ENCODE measurements at places on chromosomes 3 and 15.

- DNase-seq = peak; percentile 47
Observed at GRCh38 chr3:161371441-161372320, at the start of gene SPTSSB. SPTSSB (minus strand) TSS chr3:161371517; CDS start chr3:161346323, 25,194 bp downstream.

- DNase-seq = no peak
Observed at GRCh38 chr3:27046351-27046750, 322.8 kb downstream of the NEK10 start.

- DNase-seq = peak; percentile 19
Observed at GRCh38 chr15:38853608-38854007, 289.0 kb upstream of the RASGRP1 start.

DNA sequence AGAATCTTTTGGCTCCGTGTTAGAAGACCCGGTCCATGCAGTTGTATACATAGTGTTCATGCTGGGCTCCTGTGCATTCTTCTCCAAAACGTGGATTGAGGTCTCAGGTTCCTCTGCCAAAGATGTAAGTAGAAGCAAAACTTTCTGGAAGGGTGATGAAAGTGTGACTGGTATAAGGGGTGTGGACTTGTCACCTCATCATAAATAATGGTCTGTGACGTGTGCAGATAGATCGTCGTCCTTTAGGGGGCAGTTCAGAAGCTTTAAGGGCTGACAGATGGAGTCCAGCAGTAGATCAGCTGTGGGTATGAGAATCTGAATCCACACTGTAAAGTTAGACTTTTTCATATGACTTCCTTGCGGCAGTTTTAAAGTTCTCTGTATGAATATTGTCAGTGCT is 15.3 kb downstream of the SEC61A1 start:
- no peak for DNase-seq

GRCh38 chr3:111803123-111803593 is 55.9 kb upstream of the PHLDB2 start:
- DNase-seq = no peak

DNA sequence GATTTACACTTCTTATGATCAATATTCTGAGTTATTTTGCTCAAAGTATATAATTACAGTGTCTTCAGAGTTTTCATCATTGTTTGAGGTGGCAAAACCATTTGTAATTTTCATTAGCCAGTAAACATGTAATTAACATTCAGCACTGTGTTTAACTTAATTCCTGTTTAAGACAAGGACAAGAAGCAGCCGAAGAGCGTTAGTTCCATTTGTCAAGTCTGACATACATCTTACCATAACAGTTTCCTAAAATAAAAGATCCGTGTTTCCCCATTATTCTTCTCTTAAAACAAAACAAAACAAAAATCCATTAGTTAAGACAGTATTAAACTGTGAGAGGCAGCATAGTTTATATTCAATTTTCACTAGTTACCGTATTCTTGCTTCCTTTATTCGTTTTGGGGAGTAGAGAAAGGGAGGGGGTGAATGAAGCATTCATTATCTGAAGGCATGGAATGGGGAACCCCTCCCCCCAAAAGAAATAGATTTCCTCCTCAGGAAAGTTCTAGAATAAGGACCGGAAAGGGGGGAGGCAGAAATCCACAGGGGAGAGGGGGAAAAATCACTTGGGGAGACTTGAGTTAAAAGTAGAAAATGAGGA is 5.5 kb upstream of the NR2F2 start:
- DNase-seq = no peak

DNA sequence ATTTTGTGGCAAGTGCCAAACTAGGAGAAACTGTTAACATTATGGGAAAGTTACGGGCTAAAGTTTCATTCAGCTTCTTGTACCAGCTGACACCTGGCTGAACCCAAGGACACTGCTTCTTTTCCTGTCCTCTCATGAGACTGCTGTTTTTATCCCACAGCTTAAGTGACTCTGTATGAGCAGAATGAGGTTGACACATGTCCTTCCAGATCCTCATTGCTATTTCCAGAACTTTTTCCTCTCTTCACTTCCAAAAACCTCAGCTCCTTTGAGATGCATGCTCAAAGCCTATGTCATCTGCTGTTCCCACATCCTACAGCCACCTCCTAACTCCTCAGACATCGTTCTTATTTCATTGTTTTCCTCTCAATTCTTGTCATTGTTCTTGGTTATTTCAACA is 183.6 kb downstream of the DCLK3 start:
- no peak for DNase-seq

- no peak for DNase-seq
Observed at GRCh38 chr3:9911863-9912262, 5.0 kb upstream of the IL17RC start.

- no peak for DNase-seq
Observed at GRCh38 chr3:121661376-121661775, 673 bp upstream of the HCLS1 start.

DNA sequence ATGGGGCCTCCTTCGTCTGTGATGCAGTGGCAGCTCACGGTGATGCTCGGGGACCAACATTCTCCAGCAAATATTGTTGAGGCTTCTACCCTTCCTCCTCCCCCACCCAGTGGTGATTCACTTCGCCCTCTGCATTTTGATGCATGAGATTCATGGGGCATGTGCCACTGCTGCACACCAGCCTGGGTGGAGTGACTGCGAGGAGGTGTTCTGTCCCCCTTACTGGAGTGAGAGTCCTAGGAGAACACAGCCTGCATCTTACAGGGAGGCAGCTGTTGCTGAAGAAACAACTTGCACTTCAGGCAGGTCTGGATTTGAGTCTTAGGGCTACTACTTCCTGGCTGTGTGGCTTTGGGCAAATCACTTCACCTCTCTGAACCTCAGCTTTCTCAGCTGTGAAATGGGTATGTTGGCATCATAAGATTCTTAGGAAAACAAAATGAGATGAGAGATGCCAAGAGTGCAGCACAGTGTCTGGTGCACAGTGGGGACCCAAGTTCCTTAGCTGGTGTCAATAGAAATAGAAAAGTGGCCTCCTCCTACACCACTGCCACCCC is 10.2 kb upstream of the SKOR1 start:
- DNase-seq = no peak

- no peak for DNase-seq
Observed at GRCh38 chr3:157125101-157125500, 34.8 kb downstream of the CCNL1 start.

DNA sequence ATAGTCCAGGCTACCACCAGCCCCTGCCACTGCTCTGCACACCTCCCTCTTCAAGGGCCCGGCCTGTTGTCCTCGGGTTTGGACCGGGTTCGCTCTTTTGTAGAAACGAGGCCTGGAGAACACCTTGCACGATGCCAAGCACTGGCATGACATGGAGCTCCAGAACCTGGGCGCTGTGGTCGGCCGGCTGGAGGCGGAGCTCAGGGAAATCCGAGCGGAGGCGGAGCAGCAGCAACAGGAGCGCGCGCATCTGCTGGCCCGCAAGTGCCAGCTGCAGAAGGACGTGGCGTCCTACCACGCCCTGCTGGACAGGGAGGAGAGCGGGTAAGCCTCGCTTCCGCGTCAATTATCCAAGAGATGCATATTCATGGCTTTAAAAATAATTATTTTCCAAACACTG is 72.4 kb downstream of the BFSP2 start:
- no peak for DNase-seq

GRCh38 chr3:124250053-124250452 is 258.1 kb upstream of the ROPN1 start:
- DNase-seq = no peak

GRCh38 chr15:60720493-60721256 is 241.7 kb upstream of the ICE2 start:
- DNase-seq = no peak

DNA sequence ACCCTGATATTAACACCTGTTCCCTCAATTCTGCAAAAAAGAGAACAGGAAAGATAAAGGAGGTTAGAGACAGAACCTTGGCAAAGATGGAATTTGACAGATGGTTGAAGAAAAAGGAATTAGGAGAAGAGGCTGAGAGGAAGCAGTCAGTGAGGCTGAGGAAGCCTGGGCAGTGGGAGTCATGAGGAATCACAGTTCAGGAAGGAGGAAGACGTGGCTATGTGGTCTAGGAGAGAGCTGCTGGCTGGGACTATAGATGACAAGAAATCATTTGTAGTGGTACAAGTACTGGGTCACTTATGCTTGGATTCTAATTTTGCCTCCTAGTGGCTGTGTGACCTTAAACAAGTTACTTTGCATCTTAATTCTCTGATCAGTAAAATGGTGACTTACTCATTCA is 49.0 kb downstream of the LARS2 start:
- peak; percentile 32 for DNase-seq

GRCh38 chr3:15355086-15355485 is 22.7 kb upstream of the SH3BP5 start:
- peak; percentile 86 for DNase-seq

GRCh38 chr3:159855599-159856346 is 132.9 kb upstream of the IL12A start:
- DNase-seq = no peak

GRCh38 chr3:71606582-71606981 is 23.1 kb upstream of the FOXP1 start:
- no peak for DNase-seq

DNA sequence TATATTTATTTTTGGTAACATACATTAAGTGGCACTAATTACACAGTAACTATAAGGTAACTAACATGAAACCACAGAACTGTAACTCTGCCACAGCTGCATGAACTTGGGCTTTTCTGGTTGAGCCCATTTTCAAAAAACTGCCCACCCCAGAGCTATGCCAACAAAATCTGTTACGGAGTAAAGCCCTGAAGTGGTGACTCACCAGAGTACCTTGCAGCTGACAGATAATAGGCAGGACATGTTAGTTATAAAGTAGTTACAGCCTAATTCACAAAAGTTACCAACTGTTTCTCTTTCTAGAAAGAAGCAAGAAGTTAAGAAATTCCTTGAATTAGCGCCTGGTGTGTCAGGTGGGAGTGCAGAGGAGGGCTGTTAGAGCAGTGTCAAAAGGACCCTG is 1.5 kb upstream of the GPX1 start:
- no peak for DNase-seq

DNA sequence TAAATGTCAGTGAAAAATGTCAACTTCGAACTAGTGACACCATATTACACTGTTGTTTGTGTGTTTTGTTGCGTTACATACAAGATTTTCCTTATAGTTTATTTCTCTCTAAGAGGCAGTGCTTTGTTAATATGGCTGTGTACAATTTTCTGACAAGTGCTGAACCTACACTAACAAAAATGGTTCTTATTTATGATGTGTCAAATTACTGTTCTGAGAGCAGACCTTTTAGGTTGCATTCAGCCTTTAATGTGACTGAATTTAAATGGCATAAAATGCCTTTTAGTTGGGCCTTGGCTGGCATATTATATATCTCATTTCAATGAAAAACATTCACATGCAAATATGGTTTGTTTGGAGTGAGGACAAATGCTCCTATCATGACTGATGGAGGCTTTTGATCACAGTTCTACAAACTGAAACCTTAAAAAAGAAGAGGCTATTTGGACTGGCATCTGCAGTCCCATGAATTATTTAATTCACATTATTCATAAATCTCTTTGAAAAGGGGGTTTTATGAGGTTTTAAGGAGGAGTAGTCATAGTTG is 750.6 kb downstream of the CADM2 start:
- DNase-seq = no peak

DNA sequence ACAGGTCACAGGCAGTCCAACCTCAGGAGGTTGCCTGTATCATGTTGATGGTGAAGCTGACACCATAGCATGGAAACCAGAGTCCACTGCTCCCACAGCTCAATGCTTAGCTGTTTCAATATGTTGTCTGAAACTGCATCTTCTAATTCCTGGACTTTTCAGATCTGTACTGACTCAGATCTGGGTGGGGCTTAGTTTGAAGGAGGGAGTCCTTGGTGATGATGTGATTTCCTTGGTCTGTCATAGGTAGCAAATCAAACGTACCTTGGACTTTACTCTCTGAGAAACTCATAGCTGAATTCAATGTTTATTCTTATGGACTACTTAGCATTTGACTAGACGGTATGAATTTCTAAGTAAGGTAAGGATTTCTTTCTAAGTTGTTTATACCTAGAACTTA is at the start of gene HHLA2:
Gene HHLA2, plus strand, starts transcription at position 310 of the 400 bp plus-strand sequence. CDS start 55,266 bp downstream, outside the sequence.
- DNase-seq = no peak

DNA sequence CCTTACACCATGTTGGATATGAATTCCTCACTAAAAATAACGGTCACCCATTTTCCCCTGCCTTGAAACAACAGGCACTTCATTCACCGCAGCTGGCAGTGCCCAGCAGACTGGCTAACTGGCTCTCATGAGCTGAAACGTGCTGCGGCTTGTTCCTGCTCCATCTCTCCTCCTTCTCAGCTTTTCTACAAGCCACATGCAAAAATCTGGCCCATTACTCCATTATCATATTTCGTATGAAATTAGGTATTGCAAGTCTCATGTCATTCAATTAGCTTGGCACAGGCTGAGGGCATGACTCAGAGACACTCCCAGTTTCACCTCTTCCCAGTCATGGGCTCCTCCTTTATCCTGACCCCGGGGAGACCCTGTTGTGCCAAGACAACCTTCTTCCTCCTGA is 60.0 kb downstream of the MAGEF1 start:
- DNase-seq = no peak

GRCh38 chr3:115164374-115165221 is 17.5 kb upstream of the ZBTB20 start:
- peak; percentile 12 for DNase-seq

DNA sequence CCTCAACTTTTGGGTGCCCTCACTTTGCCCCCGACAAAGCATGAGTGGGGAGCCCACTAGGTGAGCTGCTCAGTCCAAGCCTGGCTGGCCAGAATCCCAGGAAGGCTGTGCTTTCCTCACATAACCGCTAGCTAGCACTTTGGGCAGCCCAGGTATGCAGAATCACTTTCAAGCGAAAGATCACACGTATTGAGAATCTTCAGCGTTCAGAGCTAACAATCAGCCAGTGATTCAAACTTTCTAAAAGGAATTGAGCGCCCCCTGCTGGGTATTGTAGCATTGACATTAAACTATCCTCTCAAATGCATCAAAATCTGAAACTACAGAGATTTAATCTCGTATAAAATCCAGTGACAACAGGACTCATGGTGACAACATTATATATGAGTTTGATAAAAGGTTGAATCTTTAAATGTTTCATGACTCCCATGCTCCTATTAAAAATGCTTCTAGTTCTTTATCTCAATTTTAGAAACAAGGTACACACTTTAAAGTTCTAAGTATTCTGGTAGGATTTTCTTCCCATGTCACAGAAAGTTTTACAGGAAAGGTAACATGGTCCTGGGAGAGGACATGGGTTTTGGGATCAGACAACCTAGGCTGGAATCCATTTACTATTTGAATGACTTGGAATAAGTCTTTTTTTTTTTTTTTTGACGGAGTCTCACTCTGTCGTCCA is 11.8 kb downstream of the ANAPC13 start:
- DNase-seq = peak; percentile 91

DNA sequence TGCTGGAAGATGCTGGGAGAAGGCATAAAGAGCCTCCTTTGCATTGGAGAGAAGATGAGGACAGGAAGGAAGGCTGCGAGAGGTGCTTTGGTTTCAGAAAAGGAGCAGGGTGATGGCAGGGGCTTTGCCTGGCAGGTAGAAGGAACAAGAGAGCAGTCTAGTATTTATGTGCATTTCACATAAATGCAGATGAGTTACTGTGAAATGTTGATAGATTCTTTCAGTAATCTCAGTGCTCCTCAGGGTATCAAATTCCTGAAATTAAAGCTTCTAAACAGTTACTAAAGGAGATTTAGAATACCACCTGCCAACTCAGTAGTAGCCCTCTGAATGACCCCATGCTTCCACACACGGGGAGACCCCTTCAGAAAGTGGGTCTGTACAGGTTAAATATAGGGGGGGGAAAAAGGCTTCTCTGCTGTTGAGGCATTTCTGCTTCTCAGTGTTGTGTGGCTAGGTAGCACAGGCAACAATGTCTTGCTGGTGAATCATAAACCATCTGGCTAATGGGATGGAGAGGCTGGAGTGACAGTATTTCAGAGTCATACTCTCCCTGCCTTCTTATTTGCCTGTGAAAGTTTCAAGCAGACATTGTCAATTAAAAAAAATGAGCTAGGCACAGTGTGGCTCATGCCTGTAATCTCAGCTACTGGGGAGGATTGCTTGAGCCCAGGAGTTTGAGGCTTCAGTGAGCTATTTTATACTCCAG is 14.3 kb upstream of the FBXL22 start:
- DNase-seq = no peak
